ENCODE measurements at places on chromosomes 7 and 10.

DNA sequence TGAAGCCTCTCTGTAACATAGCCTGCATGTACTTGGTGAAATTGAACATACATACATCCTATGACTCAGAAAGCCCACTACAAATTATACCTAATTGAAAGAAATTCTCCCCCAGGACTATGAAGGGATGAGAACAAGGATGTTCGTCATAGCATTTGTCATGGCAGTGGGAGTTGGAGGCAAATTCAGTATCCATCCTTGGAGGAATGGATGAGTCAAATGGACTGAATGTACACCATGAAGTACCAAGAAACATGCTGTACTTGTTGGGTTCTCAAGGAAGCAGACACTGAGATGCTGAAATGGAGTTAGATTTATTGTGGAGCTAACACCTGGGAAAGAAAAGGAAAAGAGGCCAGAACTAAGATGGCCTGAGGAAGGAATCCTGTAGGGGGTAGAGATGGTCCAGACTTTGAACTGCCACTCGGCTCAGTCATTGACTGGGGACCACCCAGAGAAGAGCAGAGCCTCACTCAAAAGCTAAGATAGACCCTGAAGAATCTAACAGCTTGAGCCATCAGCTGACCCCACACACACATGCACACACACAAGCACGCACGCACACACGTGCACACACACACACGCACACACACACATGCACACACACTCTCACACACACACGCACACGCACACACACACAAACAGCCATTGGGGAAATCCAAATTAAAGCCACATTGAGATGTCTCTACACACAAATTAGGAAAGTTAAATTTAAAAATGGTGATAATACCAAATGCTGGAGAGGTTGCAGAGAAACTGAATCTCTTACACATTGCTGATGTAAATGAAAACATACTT lies 22.3 kb downstream of the AOC1 start:
- no peak for DNase-seq

- DNase-seq: no peak
Observed at GRCh38 chr10:95485056-95485844, 75.9 kb downstream of the SORBS1 start.

DNA sequence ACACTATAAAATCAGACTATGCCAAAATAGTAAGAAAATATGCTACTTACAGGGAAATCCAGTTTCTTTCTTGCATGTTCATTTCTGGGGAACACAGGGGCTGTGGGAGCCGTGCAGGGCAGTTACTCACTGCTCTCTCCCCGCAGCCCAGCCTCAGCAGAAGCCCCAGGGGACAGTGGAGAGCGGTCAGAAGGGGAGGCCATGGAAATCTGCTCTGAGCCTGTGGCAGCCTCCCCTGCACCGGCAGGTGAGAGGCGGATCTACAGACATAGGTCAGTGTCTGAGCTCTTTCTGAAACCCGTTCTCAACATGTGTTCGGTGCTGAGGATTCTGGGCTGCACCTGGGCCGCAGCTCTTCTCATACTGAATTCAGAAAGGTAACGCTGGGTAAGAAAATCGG lies 2.9 kb downstream of the ZNF511 start:
- no peak for DNase-seq

GRCh38 chr7:8379264-8379663 lies 54.1 kb upstream of the NXPH1 start:
- no peak for DNase-seq

- DNase-seq: no peak
Observed at GRCh38 chr7:70913924-70914323, 218.0 kb upstream of the GALNT17 start.

- no peak for DNase-seq
Observed at GRCh38 chr7:23100697-23101096, 4.9 kb upstream of the KLHL7 start.

DNA sequence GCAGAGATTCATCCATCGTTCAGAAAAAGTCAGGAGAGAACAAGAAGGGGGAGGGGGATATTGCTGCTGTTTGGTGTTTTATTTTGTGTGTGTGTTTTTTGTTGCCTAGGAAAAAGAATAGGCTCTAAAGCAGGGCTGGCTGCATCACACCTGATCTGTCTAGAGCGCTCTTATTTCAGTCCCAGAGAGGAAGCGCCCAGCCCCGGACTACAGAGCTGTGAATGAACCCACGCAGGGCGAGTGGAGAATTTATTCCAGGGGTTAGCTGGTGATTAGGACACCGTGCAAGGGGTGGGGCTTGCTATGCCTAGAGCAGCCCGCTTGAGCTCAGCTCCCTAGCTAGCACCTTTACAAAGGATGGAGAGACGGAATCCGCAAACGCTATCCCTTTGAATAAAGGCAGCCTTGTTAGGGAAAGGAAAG lies 621 bp upstream of the FAM13C start:
- DNase-seq: no peak

DNA sequence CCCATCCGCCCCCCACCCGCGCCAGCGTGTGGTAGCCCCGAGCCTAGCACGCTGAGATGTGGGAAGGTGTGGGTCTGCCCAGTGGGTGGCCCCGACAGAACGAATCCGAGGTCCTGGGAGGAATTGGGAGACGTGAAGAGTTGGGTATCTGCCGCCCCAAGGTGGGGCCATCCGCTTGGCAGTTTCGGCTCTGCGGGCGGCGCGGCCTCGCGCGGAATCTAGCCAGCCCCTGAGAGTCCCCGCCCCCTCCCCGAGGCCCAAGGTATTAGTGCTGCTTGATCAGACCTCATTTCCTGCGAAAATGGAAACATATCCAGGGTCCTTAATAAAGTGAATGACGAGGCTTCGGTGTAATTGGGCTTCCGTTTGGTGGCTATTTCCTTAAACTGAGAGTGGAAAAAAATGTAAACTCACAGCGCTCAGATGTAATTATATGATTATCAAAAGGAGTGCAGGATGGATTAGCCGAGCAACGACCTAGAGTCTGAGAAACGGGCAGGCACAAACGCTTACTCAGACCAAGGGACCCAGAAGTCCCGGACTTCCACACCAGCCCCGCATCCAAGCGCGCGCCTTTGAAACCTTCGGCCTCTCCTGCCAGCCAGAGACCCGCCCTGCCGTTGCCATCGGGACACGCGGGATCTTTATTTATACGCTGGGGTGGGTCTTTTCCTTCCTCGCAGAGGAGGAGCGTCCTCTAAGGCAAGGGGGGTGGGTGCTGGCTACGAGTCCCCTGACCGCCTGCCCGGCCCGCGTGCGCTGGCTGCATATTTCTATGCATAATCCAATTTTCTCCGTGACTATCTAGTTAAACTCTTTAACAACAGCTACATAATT lies 12.8 kb downstream of the LBX1 start:
- DNase-seq: no peak

- no peak for DNase-seq
Observed at GRCh38 chr10:73874267-73875138, at the start of gene CAMK2G. TSS of gene CAMK2G (minus strand) at chr10:73874555. CDS start at chr10:73874461, 94 bp downstream.

GRCh38 chr7:155948845-155949244 lies 136.6 kb upstream of the SHH start:
- no peak for DNase-seq

- DNase-seq: no peak
Observed at GRCh38 chr10:130495891-130496636, 359.9 kb downstream of the GLRX3 start.

GRCh38 chr7:115024276-115024675 lies 102.4 kb downstream of the MDFIC start:
- no peak for DNase-seq

All from non-pigmented ciliary epithelial cell (primary cell).